ENCODE measurements at places on chromosomes 16 and 17.

GRCh38 chr17:71188811-71189492 is 931.9 kb upstream of the SOX9 start:
- DNase-seq: no peak

DNA sequence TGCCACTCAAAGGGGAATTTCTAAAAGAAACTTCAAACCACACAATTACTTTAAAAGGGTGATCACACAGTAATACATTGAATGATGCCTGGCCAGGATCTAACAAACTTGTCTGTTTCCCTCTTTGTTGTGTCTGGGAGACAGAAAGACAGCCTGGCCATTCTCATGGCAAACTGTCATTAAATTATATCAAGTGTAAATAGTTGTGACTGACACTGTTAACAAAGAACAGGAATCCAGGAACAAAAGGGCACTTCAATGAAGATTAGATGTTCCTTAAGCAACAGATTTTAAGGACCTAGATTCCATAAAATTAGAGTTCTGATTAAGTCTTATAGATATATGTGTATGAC is 383.6 kb downstream of the KCNJ2 start:
- no peak for DNase-seq

DNA sequence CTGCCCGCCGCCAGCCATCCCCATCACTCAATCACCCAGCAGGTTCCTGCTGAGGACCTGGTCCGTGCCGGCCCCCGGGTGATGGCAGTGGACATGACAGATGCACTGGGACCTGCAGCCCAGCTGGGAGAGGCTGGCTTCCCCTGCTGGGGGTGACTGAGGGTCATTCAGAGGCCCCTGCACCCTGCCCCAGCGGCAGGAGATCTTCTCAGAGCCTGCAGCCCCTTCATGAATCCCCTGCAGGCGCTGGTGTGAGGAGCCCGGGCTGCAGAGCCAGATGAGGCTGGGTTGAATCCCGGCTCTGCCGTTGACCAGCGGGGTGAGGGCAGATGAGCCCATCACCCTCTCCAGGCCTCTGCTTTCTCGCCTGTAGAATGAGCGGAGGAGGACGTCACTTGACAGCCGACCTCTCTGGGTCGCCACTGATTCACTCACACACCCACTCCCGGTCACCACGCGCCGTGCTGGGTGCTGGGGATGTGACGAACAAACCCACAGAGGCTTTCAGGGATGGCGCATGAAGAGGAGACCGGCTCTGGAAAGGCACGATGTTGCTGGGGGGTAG is 95.2 kb upstream of the CIBAR2 start:
- DNase-seq: no peak

DNA sequence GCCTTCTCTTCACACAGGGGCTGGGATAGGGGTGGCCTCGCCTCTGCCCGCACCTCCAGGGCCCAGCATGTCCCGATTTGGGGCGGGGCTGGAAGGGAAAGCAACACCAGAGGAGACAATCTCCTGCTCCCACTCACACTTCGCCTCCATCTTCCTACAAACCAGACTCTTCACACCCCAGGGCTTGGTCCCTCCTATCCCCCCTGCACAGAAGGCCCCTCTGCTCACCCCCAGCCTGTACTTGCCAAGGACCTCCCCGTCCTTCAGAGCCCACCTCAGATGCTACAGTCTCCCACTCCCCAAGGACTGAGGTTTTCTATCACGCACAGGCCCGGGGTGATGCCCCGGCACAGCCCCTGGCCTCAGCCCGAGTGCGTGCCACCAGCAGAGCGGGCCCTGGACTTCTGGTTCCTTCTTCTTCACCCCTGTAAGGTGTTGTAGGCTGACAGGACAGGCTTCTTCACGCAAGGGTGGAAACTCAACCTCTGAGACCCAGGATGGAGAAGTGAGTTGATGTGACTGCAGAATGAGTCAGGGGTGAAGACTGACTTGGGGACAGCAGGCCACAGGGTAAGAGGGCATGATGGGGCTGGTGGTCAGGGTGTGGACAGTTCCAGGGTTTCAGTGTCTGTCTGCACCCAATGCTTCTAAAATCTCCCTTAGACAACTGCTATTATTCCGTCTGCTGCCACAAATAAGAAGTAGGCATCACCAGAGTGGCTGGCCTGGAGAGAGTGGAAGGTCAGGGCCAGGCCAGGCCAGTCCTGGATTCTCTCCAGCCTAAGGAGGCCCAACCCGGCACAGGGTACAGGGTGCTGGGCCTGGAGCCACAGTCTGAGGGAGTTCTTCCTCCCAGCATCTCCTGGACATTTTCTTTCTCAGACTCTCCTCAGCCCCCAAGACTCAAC is 2.5 kb downstream of the ITGAE start:
- DNase-seq: no peak

- DNase-seq: no peak
Measured at GRCh38 chr17:19248151-19248927, 11.2 kb downstream of the EPN2 start.

DNA sequence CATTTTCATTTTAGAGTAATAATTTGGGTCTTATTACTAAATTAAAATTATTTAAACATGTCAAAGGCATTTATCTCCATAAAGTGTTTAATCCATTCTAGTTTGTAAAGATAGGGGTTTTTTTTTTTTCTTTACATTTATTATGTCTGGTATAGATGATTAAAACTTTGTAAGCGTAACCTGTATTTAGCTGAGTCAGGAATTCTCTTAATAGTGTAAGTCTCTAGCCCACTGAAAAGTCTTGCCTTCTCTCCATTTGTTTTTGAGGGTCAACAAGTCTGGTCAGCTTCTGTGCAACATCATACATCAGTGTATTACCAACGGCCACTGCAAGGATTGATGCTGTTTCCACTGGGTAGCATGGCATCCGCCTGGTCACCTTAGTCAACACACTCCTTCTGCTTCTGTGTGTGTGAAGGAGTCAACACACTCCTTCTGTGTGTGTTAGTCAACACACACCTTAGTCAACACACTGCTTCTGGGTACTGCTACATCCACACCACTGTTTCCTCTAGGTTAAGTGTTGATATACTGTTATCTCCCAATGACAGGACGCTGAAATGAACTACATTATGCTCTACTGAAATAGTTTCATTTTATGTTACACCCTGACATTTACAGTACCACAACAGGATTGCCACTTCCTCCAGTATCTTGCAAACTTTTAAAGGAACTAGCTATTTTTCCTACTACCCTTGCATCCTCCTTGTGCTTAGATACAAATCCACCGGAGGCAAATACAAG is 37.3 kb upstream of the VWA3A start:
- no peak for DNase-seq

All from Ammon's horn (tissue), 1 donor.